ENCODE measurements at places on chromosomes 4 and X. TPM values are rescaled to one million over a fixed set of nuclear protein-coding genes. Genes with fewer than 3 reads are reported as not detected.

ABLIM2 gene
- 1.1 TPM for total RNA-seq

TMPRSS11B gene
- total RNA-seq, result not detected

SYP gene
- under 0.01 TPM for total RNA-seq

SSX1 gene
- not detected for total RNA-seq

Measured in lung microvascular endothelial cell (primary cell).